ENCODE measurements at places on chromosomes 7 and 10. TPM values are rescaled to one million over a fixed set of nuclear protein-coding genes. Genes with fewer than 3 reads are reported as not detected.

TRIM56 gene
- 3.2 TPM for polyA plus RNA-seq

TAS2R16 gene
- polyA plus RNA-seq: not detected

PIK3AP1 gene
- 0.43 TPM for polyA plus RNA-seq

INHBA gene
- 0.05 TPM for polyA plus RNA-seq

NPC1L1 gene
- 0.10 TPM for polyA plus RNA-seq

CUBN gene
- polyA plus RNA-seq: 0.12 TPM

ZNF37A gene
- 3.8 TPM for polyA plus RNA-seq

SAP25 gene
- polyA plus RNA-seq: not detected

MBL2 gene
- not detected for polyA plus RNA-seq

Data from psoas muscle (tissue), 8 donors.